ENCODE measurements at places on chromosomes 2 and 18.
A peak's percentile ranks its signal among the peaks of the same experiment; 100 is the strongest.

GRCh38 chr18:79030680-79031079 lies 38.5 kb upstream of the ATP9B start:
- no peak for DNase-seq

- peak; percentile 44 for DNase-seq
These were observed 132.5 kb upstream of the EPAS1 start for GRCh38 chr2:46164529-46165301.

DNA sequence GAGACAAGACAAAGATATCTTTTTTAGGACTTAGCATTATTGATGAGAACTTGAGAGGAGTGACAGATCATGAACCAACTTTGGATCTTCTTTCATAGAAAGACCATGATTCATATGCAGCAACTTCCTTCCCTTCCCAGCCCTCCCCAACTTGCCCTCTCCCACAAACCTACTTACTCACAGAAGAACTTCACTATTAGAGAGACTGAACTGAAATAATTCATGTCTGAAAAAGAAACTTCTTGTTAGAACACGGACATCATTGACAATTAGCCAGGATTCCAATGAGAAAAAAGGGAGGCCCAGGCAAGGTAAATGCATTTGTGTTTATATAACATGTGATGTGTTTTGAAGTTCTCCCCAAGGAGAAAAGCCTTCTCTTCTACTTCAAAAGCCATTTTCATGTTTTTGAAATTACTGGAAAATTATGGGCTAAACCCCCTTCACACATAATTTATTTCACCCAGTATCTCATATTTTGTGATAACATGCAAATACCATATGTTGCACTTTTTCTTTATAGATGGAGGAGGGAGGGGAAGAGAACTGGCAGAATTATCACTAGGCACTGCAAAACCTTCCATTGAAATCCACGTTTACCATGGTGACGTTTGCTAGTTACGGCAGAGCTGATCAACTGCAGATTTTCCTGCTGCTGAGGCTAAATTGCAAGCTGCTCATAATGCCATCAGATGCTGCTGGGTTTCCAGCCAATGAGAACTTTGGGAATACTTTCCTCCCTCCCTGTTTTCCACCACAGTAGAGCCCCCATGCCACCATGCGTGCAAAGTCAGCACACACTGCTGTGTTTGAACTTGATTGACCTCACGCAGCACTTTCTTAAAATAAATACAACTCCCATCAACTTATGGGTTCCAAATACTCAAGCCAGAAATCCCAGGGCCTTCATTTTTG lies 294.7 kb downstream of the MEIS1 start:
- DNase-seq = no peak

- no peak for DNase-seq
These were observed 57.3 kb downstream of the CCDC74A start for GRCh38 chr2:131584940-131585339.

DNA sequence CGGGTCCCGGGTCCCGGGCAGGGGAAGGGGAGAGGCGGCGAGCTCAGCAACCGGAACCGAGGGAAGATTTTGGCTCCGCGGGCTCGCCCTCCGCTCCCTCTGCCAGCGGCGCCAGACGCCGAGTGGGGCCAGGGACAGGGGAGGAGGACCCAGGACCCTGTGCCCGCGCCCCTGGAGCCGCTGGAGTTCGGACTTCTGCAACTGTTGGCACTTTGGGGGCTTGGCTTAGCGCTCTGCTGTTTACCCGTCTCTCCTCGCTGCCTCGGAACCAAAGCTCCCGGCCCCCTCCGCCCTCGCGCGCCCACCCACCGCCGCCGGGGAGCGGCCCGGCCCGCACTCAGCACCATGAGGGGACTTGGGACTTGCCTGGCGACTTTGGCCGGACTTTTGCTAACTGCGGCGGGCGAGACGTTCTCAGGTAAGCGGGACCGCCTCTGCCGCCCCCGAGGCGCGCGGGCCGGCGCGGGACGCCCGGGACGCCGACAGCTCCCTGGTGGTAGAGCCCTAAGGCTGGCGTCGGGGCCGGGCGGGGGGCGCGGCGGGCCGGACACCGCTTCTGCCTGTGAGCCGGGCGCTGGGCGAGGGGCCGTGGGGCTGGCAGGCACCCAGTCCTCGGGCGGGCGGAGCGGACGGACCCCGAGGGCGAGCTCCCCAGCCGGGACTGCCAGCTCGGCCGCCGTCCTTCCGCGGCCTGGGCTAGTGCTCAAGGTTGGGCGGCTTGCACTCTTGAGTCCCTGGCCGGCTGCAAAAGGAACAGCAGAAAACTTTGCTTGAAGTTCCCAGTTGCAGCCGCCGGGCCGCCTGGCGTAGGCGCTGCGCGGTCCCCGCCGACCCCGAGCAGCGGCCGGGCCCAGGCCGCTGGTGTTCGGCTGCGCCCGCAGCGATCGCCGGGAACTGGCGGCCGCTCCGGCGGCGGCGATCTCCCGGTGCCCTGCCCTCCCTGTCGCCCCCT lies 634 bp downstream of the PTPRM start:
- no peak for DNase-seq

- no peak for DNase-seq
These were observed 58.5 kb downstream of the ITGA4 start for GRCh38 chr2:181515719-181516118.

DNA sequence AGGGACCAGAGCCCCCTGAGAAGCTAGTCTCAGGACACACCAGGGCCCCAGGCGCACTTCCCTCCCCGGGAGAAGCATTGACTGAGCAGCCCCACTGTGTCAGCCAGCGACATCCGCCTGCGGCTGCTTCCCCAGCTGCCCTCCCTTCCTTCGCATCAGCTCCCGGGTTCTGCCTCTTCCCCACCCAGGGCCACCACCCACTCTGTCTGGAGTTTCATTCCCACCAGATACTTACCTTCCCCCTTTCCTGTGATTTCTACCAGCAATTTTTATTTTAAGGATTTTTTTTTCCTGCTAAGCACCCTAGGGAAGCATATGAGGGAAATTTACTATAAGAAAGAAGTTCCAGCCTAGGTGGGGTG lies 99.2 kb downstream of the SMAD7 start:
- DNase-seq = no peak

GRCh38 chr18:36977121-36977520 lies 148.2 kb downstream of the KIAA1328 start:
- no peak for DNase-seq

GRCh38 chr2:241910604-241911520 lies 41.3 kb downstream of the RTP5 start:
- DNase-seq = no peak

DNA sequence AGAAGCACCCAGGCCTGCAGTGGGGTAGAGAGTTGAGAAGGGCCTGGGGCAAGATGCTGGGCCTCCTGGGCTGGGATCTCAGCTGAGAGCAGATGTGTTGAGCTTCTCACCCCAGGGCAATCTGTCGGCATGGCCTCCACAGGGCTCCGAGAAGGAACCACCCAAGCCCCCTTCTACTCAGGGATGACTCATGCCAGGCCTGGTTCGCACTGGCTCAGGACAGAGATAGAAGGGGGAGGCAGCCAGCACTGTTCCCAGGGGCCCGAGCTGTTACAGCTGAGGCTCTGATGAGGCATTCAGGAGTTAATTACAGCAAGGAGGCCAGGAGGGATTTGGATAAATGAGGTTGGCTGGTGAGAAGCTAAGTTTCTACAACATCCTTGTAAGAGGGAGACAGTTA lies 62.5 kb downstream of the CENPO start:
- DNase-seq = no peak

DNA sequence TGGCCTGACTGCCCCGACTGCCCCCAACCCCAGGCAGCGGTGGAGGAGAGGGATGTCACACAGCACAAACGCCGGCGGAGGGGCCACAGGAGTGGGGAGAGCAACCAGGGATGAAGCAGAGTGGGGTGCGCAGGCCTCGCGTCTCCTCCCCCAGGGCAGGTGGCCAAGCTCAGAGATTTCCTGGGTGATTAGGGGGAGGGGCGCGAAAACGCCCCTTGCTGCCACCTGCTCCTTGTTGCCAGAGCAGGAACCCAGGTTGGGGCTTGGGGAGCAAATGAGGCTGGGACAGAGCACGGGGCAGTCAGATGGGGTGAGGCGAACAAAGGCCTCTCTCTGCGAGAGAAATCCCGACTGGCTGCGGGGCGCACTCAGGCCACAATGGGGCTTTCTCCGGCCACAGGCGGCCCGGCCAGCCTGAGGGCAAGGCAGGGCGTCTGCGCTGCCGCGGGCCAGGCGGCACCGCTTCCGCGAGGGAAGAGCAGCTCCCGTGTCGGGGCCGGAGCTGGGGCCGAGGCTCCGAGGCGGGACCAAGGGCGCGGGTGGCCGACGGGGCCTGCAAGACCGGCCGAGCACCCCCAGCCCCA lies 11.5 kb downstream of the TEX44 start:
- DNase-seq = no peak

DNA sequence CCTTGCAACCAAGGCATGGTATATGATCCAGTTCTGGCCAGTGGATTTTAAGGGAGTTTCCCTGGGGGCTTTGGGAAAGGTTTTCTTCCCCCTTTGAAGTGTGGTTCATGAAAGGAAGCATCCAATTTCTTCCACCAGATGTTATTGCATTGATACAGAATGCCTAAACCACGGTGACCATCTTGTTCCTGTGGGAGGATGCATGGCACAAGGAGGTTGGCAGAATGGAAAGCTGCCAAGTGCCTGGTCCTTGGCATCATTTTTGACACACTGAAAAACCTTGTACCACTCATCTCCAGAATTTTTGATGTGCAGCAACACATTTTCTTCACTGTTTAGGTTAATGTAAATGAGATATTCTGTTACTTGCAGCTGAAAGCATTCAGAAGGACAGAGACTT lies 55.2 kb upstream of the CXCR4 start:
- DNase-seq = no peak

DNA sequence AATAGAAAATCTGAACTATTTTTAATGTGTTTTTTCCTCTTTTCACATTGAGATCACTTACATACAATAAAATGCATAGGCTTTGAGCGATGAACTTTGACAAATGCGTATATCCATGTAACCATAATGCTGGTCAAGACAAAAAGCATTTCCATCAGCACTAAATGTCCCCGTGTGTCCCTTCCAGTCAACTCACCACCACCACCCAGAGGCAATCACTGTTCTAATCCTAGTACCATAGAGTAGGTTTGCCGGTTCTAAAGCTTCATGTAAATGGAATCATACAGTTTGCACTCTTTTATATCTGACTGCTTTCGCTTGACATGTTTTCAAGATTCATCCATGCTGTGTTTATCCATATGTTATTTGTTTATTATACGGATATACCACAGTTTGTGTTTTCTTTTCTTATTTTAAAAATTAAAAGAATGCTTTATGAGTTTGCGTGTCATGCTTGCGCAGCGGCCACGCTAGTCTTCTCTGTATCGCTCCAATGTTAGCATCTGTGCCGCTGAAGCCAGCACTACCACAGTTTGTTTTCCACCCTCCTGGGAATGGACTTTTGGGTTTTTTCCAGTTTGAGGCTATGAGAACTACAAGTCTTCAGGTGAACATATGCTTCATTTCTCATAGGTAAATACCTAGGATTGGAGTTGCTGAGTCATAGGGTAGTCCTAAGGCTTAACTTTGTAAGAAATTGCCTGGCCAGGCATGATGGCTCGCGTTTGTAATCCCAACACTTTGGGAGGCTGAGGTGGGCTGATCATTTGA lies 197.5 kb upstream of the CHAC2 start:
- no peak for DNase-seq

GRCh38 chr2:516944-517343 lies 160.3 kb downstream of the TMEM18 start:
- DNase-seq = no peak

DNA sequence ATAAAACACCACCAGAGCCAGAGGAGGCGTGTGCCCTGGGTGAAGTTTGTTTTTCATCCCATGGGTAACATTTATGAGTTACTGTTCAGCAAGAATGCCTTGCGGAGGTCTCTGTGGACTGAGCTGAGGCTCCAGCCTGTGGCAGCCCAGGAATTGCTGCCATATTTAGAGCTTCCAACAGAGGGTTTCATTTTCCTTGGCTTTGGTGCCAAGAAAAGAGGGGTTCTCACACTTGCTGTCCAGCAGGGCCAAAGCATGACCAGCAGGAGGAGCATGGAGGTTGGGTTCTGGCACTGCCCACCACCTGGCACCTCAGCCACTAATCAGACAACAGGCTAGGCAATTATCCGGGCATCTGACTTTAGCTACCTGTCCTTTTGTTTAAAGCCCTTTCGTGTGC lies 36.7 kb downstream of the EPAS1 start:
- DNase-seq = no peak

DNA sequence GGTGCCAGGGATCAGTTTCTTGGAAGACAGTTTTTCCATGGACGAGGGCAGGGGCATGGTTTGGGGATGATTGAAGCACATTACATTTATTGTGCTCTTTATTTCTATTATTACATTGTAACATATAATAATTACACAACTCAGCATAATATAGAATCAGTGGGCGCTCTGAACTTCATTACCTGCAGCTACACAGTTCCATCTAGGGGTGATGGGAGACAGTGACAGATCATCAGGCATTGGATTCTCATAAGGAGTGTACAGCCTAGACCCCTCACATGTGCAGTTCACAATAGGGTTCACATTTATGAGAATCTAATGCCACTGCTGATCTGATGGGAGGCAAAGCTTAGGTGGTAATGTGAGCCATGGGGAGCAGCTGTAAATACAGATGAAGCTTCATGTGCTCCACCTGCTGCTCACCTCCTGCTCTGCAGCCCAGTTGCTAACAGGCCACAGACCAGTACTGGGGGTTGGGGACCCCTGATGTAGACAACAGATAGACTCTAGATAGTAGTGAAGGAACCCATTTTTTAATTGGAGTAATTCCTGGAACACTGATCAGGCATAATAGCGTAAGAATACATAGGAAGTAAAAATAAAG lies 41.5 kb upstream of the MC4R start:
- no peak for DNase-seq

DNA sequence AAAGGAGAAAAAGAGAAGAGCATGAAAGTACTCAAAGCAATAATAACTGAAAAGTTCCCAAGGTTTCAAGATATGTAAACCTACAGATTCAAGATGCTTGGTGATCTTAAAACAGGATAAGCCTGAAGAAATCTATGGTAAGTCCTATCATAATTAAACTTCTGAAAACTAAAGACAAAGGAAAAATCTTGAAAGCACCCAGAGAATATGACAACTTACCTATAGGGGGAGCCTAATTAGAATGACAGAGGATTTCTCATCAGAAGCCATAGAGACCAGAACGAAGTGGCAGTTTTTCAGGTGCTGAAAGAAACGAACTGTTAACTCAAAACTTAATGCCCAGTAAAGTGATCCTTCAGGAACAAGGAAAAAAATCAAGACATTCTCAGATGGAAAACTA lies 59.7 kb downstream of the XDH start:
- DNase-seq = no peak

DNA sequence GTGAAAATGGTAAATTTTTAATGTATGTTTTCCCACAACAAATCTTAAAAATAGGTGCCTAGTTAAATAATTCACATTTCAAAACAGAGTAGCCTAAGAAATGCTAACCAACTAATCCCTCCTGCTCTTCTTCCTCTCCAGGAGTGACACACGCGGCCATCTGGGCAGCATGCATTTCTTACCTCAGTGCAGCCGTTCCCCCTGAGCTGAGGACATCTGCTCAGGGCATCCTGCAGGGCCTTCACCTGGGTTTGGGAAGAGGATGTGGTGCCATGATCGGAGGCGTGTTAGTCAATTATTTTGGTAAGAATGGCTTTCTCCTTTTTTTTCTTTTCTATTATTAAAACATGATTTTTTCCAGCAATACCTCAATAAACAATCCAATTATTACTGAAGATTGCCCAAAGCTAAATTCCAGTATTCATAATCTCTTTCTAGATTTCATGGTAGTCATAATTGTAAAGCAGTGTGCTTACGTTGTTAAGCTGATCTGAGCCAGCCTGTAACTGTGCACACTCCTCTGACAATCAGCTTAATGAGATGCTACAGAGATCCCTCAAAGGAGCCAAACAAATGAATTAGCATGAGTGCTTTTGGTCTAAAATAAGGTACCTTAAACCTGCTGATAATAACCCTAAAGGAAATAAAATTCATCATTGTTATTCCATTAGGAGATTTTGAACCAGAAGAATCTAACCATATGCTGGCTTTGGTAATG lies 45.8 kb downstream of the NEMP2 start:
- no peak for DNase-seq

Measured in activated effector memory CD4-positive, alpha-beta T cell treated with anti-CD3 and anti-CD28 coated beads, Interleukin-2, amount 50 U/mL, for 16 hours (primary cell).